M059J (cell line): ENCODE measurements at places on chromosomes 3 and 15. TPM values are rescaled to one million over a fixed set of nuclear protein-coding genes. Genes with fewer than 3 reads are reported as not detected.

GRCh38 chr3:181311186-181311585 is 321.6 kb upstream of the DNAJC19 start:
- no peak for DNase-seq

DNA sequence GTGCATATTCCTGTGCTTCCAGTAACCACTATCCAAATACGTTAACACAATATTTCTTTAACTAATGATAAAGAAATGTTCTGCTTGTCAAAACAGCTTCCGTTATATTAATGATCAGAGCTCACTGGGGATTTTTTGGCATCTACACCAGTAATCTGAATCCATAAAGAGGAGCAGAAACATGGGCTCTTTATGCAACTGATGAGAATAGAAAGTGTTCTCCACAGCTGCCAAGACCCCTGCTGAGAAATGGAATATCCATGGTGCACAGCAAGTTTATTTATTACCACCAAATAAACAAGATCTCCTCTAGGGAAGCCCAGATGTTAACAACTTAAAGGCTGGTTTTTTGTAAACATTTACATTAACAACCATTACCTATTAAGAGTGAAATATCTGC is 54.5 kb downstream of the ALDH1A2 start:
- no peak for DNase-seq

Gene TMC3
- total RNA-seq: not detected in 2 replicates

- DNase-seq: no peak
These were observed 19.1 kb downstream of the DNAJB8 start for GRCh38 chr3:128447561-128448013.

Gene AHSG
- total RNA-seq: not detected in 2 replicates

GRCh38 chr15:66196602-66197001 is 56.9 kb downstream of the MEGF11 start:
- peak; percentile 78 for DNase-seq

DNA sequence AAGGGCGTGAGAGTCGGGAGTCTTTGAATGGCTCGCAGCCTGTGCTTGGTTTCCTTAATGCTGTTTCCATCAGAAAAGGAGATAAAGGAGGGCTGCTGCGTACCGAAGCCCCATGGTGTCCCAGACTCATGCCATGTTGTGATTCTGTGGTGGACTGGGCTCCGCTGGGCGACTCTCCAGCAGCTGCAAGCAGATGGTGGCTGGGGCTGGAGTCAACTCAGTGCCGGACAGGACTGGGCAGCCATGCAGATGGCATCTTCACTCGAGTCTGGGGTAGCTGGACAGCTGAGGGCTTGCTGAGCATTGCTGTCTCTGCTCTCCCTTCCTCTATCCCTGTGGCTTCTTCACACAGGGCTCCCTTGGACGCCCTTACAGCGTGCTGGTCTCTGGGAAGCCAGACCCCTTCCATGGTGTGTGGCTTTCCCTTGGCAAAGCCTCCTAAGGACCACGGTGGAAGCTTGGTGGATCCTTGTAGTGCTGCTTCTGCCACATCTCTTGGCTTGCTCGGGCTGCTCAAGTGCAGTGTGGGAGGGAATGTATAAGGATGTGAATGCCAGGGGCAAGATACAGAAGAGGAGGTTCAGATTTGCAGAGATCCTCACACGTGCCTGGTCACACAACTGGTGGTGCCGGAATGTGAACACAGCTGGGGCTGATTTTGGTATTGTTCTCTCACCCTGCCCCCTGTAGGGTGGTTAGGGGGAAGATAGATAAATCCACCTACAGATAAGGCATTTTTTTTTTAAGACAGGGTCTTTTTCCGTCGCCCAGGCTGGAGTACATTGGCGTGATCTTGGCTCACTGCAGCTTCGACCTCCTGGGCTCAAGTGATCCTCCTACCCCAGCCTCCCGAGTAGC is 9.0 kb downstream of the NIPA1 start:
- no peak for DNase-seq

Gene WDR93
- 0.25 TPM in 1 of 2 replicates, not detected in the other for total RNA-seq

DNA sequence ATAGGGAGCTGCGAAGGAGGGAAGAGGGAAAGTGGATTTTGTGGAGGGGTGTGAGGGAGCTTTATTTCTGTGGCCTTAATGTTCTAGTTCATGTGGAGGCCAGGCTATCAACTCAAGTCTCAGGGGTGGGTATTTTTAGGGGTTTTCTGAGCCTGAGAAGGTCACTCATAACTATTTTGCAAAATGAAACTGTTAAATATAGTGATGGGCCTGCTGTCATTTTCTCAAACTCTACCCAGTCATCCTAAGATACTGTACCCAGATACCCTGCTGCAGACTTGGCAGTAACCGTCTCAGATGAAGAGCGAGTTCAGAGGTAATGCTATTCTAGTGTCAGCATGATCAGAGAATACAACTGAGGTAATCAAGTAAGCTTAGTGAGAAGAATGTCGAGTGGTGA is 545.0 kb upstream of the TBL1XR1 start:
- DNase-seq: no peak

- no peak for DNase-seq
These were observed 9.0 kb upstream of the IGDCC4 start for GRCh38 chr15:65431731-65432130.

GRCh38 chr3:46386205-46386604 is 15.5 kb downstream of the CCR5 start:
- DNase-seq: peak; percentile 86

GRCh38 chr15:69344238-69344637 is 45.5 kb downstream of the PAQR5 start:
- no peak for DNase-seq

Gene MCTP2
- total RNA-seq: 0.30 and 0.91 TPM in 2 replicates

Gene SLCO2A1
- 0.20 and 0.47 TPM in 2 replicates for total RNA-seq

DNA sequence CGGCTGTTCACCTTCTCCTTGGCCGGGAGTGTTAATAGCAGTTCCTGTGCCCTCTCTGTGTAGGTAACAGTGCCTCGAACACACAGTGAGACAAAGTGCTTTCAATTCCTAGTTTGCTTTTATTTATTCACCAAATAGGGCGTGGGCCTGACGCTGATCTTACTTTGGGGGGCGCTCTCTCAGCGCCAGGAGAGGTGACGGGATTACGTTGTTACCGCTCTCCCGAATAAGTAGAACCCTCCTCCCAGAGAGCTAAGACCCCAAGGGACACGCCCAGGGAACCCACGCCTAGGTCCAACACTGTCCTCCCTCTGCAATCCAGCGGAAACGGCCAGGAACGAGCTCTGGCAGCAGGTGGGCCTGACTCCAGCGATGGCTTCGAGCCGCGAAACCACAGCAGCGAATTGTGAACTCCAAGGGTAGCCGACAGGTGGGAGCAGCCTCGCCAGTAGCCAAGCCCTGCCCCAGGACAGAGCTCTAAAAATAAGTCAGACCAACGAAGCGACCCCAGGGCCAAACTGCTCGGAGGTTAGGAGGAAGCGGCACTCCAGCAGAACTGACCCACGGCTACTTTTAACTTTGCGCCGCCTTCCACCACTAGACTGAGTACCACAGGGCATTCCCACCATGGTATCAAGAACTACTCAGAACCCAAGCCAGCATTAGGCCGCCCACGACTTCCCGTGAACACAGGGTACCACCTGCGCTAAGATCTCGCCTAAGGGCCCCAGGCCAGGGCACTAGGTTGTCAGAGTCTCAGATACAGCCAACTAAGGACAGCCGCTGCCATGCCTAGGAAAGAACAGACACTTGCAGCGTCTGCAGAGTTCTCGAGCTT is 1.6 kb upstream of the SIN3A start:
- peak; percentile 52 for DNase-seq

DNA sequence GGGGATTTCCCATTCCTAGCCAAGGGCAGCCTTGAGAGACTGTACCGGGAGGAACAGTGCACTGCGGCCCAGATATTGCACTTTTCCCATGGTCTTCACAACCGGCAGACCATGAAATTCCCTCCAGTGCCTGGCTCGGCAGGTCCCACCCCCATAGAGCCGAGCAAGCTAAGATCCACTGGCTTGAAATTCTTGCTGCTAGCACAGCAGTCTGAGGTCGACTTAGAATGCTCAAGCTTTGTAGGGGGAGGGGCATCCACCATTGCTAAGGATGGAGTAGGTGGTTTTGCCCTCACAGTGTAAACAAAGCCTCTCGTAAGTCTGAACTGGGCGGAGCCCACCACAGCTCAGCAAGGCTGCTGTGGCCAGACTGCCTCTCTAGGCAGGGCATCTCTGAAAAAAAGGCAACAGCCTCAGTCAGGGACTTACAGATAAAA is 156.3 kb downstream of the FRMD5 start:
- DNase-seq: peak; percentile 20

DNA sequence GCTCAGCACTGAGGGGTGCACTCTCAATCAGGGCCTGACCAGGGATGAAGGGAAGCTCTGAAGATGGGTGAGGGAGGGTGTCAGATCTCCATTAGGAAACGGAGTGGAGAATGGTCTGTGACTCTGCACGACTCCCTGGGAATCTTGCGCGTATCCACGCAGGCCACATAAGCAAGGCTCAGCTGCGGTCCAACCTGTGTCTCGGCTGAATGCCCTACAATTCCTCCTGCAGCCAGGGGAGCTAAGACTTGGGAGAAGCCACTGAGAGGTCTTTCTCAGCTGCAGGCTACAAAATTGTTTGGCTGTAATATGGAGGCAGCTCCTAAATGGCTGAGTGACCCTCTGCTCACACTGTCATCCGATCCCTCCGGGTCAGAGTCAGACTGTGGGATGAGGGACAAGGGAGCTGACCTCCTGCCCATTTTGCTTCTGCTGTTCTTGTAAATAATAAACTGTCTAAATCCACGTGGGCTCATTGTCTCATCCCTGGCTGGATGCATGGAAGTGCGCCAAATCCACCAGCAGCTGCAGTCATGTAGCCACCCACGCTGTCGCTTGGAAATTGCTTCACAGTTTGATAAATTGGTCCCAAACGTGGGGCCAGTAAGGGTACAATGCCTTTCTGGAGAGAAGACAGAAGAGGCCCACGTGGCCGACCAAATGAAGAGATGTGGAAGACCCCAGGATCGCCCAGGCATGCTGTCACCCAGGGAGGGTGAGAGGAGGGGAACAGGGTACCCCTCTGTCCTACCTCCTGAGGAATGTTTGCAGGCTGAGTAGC is 30.5 kb downstream of the ALS2CL start:
- DNase-seq: peak; percentile 55

GRCh38 chr15:45394681-45395080 is 16.3 kb upstream of the GATM start:
- no peak for DNase-seq

Gene CSPG5
- 1.1 and 1.3 TPM in 2 replicates for total RNA-seq

- no peak for DNase-seq
These were observed 571.9 kb downstream of the RBMS3 start for GRCh38 chr3:29852767-29853166.

DNA sequence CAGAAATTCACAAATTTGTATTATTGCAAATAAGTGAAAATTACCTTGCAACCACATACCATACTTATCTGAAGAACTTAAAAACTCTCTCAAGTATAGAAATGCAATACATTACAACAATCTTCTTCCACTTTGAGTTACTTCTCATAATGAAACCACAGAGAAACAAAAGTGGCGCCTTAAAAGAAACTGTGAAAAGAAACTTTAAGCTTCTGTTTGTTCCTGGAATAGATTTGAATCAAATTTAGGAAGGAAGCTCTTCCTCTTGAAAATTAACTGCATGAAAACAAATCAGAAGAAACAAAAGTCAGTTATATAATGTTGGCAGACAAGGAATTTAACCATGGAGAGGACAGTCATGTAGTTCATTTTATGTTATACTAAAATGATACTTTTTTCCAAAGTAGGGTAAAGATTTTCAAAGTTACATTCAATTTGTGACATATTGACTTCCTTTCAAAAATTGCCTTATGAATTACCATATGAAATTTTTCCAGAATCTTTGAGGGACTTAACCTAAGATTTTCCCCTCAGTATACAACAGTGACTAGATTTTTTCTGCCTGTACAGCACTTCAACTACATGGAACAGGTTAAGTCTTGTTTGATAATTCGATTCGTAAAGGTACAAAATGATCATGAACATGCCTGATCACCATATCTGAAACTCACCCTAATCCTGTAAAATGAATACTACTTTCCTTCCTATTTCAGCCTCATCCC is 57.6 kb upstream of the TNFSF10 start:
- DNase-seq: no peak

DNA sequence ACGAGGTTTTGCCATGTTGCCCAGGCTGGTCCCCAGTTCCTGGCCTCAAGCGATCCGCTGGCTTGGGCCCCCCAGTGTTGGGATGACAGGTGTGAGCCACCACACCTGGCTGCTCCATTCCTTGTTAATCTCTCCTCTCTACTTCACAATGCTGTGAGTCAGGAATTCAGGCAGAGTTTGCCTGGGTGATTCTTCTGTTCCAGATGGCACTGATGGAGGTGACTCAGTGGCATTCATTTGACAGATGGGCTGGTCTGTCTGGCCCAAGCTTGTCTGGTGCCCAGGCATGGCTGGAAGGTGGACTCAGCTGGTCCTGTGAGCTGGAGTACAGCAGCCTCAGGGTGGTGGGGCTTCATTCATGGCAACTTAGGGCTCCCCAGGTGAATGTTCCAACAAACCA is 43.2 kb downstream of the SLC6A20 start:
- no peak for DNase-seq

DNA sequence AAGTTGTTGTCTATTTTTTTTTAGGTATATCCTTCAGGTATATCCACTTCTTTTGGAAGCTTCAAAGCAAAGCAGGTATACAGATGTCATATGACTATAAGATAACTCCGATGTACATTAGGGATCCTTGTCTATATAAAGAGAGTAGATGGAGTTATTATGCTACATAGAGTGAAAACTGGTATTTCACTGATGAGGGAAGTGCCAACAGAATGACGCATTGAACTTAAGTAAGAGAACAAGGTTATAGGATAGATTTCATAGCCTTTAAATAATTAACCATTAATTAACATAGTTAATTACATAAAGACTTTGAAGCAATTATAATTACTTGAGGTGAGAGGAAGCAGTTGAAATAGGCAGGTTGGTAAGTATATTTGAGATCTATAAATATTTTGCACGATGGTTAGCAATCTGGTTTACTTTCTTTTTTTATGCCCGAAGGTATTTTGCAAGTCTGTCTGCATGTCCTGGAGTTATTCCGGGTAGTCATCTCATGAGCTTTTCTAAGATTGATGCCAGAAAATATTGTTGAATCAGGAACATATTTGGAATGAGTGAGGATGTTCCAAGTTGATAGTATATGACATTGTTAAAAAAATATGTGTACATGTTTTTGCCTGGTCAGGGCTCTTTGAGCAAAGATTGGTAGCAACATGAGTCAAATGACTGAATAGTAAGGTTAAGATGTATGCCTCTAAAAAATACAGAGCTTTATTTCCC is 299.5 kb upstream of the KCNMB2 start:
- DNase-seq: no peak

DNA sequence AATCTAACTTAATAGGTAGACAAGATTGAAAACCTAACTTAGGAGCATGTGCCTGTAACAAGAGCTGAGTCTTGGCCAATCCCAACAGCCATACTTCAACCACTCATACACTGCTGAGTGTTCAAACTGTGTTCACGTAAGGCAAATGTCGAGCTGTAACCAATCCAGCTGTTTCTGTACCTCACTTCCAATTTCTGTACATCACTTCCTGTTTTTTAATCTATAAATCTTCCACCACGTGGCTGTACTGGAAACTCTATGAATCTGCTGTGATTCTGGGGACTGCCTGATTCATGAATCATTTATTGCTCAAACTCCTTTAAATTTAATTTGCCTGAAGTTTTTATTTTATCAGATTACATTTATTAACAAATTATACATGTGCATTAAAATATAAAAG is 44.6 kb upstream of the NEDD4 start:
- no peak for DNase-seq
